ENCODE measurements at places on chromosomes 2 and 18.

DNA sequence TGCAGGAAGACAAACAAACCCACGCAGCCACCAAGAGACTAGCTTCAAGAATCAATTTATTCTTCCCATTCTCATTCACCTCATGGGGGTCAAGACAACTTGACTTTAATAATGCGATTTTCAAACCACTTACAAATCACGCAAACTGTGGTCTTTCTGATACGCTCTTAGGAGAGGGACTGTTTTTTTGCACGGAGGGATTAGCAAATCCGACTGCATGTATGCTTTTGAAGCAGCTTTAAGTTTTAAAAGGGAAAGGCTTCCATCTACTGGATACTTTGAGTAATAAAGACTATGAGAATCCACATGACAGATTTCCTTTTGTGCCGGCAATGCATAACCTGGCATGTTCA lies 322.9 kb upstream of the KCNJ3 start:
- no peak for DNase-seq

- no peak for DNase-seq
These were observed 18.1 kb downstream of the ZNF516 start for GRCh38 chr18:76476665-76477561.

DNA sequence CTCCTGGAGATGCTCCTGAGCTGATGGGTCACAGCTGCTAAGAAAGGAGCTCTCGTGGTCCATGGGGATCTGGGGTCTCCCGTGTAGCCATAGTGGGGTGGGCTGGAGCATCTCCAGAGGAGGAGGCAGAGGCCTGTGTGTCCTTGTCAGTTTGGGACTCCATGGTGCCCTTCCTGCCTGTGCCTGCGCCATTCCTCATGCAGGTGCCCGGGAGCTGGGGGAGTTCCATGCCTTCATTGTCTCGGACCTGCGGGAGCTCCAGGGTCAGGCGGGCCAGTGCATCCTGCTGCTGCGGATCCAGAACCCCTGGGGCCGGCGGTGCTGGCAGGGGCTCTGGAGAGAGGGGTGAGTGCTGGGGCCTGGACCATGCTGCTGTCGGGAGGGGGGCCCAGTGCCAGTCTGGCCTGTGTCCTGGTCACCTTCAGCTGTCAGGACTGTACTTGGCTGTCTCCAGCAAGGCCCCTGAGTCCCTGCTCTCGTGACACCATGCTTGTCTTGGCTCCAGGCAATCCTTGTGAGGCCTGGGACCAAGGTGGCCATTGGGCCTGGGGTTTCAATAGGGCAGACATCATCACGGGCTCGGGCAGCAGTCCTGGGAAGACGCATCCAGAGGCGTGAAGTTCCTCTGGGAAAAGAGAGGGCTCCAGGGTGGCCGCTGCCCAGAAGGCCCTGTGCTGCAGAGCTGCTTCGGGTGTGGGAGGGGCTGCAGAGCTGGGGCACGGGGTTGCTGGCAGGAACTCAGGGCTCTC lies 7.3 kb downstream of the CAPN10 start:
- DNase-seq: no peak

DNA sequence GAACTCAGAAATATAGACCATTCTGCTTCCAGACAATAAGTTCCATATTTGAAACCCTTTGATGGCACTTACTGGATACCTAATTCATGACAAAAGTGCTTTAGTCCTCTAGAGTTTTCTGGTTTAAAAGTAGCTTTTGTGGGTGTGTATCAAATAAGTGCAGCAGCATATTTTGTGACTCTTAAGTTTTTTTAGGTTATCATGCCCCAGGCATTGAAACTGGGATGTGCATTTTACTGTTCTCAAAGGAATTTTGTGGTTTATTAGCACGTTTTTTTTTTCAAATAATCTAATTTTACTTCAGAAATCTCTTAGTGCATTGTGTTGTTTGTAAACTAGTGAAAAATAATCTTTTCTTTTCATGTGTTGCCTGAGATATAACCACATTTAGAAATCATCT lies 1.5 kb downstream of the XRCC5 start:
- no peak for DNase-seq

DNA sequence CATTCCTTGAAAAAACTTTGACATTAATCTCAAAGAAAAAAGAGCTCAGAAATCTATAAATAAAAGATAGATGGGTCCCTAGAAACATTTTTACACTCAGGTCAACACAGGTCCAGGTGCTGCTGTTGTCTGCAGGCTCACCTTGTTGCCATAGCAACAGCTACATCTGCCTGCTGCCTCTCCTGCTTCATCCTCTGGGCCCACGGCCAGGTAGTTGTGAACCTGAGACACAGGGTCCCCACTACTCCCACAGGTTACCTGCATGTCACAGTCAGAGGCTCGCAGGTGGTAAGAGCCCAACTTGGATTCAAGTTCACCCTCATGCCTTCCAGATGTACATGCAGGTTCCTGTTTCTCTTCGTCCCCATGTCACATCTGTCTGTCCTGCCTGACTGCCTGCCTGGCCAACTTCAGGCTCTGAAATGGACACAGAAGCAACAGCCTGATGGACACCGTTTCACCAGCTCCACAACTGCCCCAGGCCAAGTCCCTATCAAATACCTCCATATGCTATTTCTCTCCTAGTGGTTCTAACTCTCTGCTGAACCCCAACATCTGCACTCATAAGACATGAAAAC lies 88.3 kb upstream of the SALL3 start:
- no peak for DNase-seq

DNA sequence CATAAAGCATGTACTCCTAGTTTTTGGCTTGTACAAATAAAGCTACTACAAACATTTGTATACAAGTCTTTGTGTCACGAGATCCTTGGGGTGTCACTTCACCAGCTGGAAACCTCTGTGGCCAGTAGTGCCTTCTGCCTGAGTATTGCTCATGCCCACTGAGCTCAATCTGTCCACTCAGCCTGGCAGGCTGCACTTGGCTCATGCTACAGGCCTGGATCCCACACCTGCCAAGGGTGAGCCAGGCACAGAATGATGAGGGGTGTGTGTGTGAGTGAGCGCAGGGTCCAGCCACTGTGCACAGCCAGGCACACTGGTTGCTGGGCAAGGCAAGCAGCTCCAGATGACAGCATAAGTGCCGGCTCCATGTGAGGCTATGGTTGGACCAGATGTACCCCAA lies 13.1 kb downstream of the SRD5A2 start:
- no peak for DNase-seq

DNA sequence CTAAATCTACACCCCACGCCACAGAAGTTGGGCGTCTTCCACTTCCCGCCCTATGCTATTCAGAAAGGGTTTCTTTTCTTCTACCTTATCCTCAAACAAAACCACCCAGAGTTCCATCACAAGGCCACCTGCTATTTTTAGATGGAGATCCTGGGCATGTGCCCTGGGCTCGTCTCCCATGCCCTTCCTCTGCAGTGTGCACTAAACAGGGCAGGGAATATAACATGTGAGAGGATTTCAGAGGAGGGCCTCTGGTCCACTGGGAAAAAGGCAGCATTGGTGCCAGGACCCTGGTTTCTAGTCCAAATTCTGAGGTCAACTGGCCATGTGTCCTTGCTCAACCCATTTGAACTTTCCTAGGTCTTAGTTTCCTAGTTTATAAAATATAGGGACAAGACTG lies 320.0 kb downstream of the NCKAP5 start:
- DNase-seq: no peak

GRCh38 chr2:163884416-163884815 lies 148.6 kb upstream of the FIGN start:
- DNase-seq: no peak

DNA sequence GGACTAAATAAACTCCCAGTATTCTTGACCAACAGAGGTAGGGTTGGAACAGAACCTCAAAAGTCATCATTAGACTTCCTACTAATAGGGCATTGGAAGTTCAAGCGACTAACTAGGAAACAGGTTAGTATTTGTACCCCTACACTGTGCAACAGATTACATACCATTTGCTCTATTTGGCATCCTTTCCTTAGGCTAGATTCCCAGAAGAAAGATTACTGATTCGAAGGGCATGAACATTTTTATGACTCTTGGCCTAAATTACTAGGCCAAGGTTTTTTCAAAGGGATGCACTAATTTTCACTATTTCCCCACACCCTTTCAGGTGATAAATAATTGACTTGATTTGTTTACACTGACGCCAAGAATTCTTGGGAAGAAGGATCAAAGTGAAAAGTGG lies 104.8 kb upstream of the CYP1B1 start:
- DNase-seq: no peak

DNA sequence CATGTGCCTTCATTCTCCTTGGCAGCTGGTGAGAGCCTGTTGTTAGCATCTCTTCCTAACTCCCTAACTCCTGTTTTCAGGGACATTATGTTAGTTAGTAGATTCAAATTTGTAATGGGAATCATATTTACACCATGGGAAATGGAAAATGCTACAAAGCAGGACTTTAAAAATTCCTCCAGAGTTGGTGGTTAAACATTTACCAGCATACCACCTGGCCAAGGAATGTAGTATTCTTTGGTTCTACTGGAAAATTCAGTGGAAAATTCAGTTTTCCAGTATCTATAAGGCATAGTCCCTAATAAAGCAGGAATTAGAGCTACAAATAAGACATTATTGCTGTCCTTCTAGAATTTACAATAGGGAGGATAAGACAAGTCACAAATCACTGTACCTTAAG lies 291.7 kb downstream of the GPD2 start:
- no peak for DNase-seq

Measured in activated naive CD4-positive, alpha-beta T cell (primary cell).